Neural progenitor cell (in vitro differentiated cells): ENCODE measurements at places on chromosomes 13 and 19.

- DNase-seq = no peak
These were observed 1.5 kb upstream of the UPF3A start for GRCh38 chr13:114279758-114280355.

DNA sequence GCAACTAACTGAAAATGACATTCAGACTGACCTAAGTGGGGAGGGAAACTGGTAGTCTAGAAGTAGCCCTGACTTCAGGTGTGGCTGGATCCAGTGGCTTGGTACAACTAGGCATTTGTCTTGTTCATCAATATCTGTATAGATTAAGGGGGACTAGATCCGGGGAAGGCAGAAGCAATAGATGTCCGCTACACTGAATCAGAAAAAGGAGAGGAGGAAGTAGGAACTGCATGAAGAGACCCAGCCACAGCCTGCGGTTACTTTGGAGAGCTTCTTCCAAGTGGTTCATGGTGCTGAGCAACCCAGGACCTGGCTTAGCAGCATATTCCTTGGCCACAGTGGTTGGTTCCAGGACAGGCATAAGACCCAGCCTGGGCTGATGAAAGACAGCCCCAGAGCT, 9.9 kb upstream of the PRODH2 start:
- DNase-seq = no peak

- no peak for DNase-seq
These were observed 98.2 kb downstream of the FREM2 start for GRCh38 chr13:38785042-38785441.

DNA sequence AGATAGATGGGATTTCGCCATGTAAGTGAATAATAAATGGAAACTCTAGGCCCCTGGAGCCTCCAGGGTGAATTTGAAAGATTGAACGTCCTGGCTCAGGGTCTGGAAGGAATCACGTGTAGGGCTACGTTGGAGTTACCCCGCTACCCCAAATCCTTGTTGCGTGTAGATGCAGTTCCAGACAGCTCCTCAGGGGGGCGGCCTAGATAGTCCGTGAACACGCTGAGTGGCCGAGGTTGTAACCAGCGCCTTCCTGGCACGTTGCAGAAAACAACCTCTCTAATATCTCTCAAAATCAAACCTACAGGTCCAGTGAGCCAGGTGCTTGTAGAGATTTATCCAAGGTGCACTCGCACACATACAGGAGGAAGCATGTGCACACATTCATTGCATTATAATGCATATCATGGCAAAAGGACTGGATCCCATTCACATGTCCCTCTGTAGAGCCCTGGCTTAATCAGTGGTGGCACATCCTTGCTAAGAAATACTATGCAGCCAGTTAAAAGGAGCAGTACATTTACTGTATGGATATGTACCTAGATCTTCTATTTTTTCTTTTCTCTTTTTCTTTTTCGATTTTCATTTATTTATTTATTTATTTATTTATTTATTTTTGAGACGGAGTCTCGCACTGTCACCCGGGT, 2.5 kb upstream of the KEAP1 start:
- DNase-seq = peak; percentile 83

DNA sequence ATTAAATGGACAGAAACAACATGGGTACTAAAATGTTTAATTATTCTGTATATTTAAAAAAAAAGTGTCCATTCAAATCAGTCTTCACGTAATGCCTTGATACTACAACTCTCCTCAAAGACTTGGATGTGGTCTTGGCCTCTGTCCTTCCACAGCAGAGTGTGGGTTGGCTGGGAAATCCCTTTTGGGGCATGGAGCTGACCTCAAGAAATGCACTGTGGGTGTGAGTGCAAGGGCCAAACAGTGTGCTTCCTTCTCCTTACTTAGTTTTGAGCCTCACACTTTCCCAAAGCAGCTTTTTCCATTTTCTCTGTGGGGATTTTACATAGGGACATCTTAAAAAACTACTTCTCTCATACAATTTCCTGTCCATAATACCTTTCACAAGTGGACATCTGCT, 607.4 kb downstream of the EFNB2 start:
- no peak for DNase-seq

GRCh38 chr13:104372095-104372655, 1306.0 kb upstream of the SLC10A2 start:
- no peak for DNase-seq

GRCh38 chr19:55034751-55035150, 3.3 kb downstream of the GP6 start:
- DNase-seq = no peak

- DNase-seq = no peak
These were observed 46.8 kb downstream of the FAM124A start for GRCh38 chr13:51269039-51269438.

DNA sequence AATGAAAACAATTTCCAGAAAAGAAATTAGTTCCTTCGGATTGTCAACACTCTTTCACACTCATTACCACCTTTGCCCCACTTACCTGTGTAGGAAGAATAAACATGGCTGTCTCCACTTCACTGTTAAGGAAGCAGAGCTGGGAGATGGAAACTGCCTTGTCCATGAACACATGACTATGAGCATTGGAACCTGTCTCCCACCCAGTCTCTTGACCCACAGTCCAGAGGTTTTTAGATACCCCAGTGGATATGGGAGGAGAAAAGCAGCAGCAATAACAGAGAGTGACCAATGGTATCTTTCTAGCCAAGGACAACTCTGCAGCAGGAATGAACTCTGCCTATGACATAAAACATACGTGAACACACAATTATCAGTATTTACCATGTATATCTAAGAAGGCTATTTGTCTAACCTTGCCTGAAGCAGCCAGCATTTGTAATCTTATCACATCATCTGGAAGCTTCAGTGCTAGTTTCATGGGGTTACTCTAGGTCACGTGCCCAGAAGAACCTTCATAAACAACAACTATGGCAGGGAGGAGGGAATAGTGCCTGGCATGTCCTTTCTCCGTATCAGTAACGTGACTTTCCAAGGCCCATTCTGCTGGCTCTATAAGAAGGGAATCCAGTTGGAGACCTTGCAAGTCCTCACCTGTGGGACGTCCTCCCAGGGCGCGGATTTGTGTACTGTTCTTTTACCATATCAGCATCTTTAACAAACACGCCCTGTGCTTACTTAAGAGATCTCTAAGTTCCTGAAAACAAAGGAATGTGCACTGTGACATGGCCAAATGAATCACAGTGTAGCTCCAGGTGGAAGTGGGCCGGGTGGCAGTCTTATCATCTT, 221.8 kb upstream of the UBL3 start:
- DNase-seq = no peak

- no peak for DNase-seq
These were observed 91.3 kb downstream of the USP12 start for GRCh38 chr13:27080018-27080948.

DNA sequence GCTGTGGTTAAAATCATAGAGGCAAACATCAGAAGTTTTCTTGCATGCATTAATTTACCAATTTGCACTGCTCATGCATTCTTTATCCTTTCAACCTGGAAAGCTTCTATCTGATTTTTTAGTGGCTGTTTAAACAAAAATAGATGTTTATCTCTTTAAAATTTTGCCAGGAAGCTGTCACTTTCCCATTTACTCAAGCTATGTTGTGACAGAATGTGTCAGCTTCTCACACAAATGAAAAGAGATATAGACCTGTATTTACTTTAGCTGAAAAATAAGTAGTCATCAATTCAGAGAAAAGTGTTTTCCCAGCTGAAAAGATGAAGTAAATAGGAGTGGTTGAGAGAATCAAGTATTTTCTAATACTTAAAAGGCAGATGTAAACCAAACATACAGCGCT, 872.8 kb downstream of the DACH1 start:
- DNase-seq = no peak

GRCh38 chr13:55563267-55563666, 1577.5 kb upstream of the PRR20A start:
- DNase-seq = no peak

DNA sequence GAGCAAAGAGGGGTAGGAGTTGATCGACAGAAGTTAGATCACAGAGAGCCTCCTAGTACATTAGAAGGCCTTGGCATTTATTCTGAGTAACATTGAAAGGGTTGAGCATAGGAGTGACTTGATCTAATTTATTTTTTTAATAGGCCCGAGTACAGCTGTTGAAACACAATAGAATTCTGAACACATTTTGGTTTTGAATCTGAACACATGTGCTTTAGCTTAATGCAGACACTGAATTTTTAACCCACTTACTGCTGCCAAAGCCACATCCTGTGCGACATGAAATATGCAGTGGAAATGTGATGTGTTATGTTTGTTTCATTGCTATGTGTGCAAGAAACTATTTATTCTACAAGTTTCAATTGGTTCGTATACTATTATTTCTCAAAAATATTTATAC, 1505.9 kb downstream of the PCDH9 start:
- no peak for DNase-seq

DNA sequence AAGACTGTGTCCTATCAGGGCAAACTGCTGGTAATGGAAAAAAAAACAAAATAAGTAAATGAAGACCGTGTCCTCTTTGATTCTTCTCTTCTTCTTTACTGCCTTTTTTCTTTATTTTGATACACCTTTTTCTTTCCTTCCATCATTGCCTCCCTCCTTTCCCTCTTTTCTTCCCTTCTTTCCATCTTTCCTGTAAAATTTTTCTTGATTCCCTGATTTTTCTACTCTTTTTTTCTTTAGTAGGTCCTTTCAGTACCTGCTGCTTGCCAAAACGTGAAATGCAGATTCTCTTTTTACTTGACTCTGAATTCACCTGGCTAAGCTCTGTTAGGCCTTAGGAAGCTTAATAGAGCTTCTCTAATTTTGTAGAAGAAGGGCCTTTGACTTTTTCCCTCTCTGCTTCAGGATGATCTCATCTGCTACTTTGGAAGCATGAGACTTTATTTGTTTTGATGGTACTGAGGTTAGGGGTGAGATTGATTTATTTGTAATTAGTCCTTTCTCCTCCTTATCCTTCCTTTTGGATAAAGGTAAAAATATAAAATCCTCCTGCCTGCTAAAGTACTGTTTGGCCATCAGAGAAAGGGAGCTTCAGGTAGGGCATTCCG, 19.2 kb downstream of the LSM14A start:
- no peak for DNase-seq

GRCh38 chr19:2495651-2496316, 19.9 kb downstream of the GADD45B start:
- DNase-seq = no peak

GRCh38 chr13:110463871-110464510, 97.5 kb downstream of the RAB20 start:
- no peak for DNase-seq

GRCh38 chr13:37715606-37716015, 117.0 kb upstream of the POSTN start:
- DNase-seq = no peak

GRCh38 chr13:112055036-112055914, 11.7 kb upstream of the SOX1 start:
- peak; percentile 52 for DNase-seq

DNA sequence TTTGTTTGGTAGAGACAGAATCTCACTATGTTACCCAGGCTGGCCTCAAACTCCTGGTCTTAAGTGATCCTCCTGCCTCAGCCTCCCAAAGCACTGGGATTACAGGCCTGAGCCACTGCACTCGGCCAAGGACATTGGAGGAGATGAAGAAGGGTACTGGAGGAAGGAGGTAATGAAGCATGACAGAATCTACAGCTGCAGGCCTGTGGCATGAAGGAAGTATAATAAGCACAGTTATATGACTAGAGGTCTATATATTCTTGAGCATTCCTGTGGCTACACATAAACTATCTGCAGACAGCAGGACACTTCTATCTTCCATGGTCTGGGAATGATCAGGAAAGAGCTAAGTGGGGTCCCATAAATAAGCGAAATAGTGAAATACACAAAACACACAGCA, 18.2 kb downstream of the ZNF565 start:
- no peak for DNase-seq

DNA sequence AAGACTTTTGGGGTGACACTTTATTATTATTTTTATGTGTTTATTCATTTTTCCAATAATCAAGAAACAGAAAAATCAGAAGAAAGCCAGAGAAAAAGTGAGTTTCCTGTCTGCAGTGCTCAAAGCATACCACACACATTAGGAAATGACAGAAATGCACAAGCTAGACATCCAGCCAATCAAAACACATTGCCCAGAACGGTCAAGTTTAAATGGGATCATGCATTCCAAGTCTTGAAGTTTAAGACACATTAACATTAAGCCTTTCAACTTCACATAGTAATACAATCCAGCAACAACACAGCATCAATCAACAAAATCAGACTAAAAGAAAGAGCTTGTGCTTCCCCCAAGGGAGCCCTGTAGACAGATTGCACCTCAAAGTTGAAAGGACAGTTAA, 28.7 kb upstream of the MEDAG start:
- no peak for DNase-seq

DNA sequence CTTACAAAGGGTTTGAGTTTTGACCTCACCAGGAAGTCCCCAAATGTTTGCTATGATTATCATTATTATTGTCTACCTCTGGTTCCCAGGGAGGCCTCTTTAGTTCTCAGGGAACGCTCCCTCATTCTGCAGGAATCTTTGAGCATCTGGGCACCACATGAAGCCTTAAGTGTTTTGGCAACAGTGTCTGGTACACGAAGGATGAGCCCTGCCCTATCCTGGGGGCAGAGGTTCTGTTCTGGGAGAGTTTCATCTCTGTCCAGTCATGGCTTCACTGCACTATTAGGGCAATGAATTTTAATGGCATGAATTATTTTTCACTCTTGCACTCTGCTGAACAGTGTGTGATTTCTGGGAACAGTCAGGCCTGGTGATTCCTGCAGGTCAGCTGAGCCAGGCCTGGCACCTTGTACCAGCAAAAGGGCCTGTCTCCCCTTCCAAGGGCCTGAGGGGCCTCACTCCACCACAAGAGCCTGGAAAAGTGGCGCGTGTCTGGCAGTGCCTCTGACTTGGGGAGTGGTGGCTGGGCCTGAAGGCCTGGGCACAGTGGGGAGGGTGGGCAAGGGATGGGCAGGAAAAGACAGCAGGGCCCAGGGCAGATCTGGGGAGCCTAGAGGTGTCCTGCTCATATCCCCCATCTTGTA, 4.6 kb downstream of the FAM187B start:
- DNase-seq = no peak

DNA sequence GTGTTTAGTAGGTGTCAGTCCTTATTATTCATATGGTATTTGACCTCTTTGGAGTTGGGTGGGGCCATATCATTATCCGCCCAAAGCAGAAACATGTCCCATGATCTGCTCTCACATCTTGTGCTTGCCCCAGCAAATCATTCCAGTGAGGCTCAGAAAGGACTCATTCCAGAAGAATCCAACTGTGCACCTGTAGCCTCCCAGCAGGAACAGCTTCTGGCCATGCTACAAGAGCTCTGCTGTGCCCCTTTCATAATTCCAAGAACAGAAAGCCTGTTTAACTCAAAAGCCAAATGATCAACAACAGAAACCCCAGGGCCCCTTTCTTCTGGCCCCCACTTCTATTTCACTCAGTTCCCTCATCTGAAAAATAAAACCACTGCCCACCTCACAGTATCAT, 673.1 kb downstream of the DIAPH3 start:
- no peak for DNase-seq

DNA sequence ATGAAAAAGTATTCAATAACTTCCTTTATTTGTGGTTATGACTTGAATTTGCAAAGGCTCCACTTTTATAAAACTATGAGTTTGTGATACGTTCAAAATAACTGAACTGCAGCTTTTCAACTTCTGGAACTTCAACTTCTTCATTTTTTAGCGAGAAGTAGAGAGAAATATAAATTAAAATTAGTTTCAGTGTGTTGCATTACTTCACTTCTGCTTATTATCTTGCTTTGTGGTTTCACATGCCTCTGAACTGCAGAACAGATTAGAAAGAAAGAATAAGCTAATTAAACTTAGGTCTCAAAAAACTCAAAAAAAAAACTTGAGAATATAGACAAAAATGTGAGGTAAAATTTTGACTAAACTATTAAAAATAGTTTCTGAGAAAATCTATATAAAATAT, 1073.4 kb downstream of the PCDH17 start:
- DNase-seq = no peak

- no peak for DNase-seq
These were observed 1227.4 kb upstream of the PCDH20 start for GRCh38 chr13:62643007-62643483.
